ENCODE measurements at places on chromosomes 4 and X.

DNA sequence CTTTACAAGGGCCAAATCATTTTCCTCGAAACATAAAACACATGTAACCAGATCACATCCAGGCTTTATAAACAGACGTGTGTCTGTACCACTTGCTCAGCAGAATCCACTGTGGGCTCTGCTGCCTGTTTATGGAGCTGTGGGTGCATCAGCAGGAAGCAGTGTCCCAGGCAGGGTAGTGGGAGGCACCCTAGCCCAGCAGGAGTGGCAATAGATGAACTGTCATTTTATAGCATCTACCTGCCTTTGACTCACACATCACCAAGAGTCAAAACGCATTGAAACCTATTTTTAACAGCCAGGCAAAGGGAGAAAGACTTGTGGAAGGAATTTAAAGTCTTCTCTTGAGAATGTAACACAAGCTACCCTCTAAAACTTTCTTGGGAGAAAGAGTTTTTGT lies 169.1 kb upstream of the TENM3 start:
- DNase-seq: no peak

- no peak for DNase-seq
These were observed 56.9 kb downstream of the MAD2L1 start for GRCh38 chr4:120009731-120010130.

- no peak for DNase-seq
These were observed 296.1 kb downstream of the TLL1 start for GRCh38 chr4:166169111-166169510.

- DNase-seq: no peak
These were observed 476.4 kb downstream of the AFF2 start for GRCh38 chrX:148976571-148977400.

DNA sequence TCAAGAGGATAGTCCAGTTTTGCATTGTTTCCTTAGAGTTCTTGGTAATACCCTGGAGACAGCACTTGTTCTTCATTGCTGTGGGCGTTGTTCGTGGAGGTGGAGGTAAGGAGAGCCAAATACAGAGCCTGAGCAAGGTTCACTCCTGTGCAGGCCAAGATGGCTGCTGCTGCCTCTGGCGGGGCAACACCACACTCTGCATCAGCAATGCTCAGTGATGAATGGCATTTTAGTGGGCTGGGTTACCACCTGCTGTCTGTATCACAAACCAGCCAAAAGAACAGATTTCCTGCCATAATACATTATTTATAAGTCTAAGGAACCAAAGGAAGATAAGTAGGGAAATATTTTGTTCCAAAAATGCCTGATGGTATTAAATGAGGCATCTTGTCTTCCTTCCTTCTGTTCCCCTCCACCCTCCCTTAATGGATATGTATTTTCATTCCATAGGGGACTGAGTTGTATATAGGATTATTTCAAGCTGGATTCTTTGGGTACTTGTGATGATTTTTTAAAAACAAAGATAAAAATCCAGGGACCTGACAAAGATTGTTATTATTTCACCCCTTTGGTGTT lies 61.6 kb upstream of the LIMCH1 start:
- no peak for DNase-seq

- DNase-seq: no peak
These were observed 31.8 kb downstream of the WDR1 start for GRCh38 chr4:10084651-10085358.

DNA sequence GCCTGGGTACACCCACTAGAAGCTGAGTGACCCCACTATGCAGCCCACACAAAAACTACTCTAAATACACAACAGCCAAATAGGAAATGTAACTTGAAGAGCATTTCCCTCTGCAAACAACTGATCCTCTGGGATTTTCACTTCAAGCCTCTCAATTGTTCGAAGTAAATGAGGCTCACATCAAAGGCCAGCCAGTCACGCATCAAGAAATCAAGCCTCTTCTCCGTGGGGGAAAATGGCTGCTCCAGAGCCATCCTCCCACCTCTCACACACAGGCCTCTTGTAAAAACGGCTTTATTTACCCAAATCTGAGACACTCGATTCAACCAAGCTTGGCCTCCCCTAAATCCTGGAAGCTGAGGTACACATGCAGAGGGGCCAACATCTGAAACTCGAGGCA lies 14.3 kb downstream of the PCDH19 start:
- no peak for DNase-seq

DNA sequence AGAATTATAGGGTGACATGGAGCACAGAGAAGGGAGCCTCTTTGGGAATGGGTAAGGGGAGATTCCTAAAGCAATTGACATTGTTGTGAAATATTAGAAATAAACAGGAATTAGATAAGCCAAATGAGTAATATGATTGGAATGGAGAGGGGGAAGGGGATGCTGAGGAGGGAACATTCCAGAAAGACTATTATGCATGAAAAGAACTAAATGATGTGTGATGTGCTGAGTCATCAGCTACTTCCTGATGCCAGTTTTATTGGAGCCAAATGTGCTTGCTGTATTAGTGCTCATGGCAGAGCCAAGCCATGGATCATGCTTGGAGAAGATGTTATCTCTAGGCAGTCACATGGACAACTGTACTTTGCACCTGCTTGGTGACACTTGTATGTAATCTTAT lies 189.0 kb upstream of the HCCS start:
- no peak for DNase-seq

DNA sequence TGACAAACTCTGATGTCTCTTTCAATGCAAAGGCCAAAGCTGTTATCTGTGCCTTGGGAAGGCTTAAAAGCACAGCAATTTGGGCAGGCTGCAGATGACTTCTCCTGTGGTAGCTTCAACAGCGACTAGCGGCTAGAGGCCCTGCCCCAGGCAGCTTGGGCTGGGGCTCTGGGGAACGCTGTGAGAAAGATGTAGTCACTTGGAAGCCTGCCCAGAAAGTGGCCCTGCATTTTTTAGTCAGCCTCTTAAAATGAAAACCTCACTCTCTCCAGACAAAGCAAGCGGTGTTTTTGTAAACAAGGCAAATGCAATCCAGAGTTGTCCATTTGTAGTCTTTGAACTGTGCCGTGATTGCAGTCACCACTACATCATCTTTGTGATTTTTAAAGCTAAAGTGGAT lies 27.5 kb downstream of the PCYT1B start:
- no peak for DNase-seq

- DNase-seq: no peak
These were observed 48.9 kb downstream of the TMEM156 start for GRCh38 chr4:38983291-38983690.

GRCh38 chr4:37740546-37740945 lies 54.4 kb upstream of the RELL1 start:
- no peak for DNase-seq

DNA sequence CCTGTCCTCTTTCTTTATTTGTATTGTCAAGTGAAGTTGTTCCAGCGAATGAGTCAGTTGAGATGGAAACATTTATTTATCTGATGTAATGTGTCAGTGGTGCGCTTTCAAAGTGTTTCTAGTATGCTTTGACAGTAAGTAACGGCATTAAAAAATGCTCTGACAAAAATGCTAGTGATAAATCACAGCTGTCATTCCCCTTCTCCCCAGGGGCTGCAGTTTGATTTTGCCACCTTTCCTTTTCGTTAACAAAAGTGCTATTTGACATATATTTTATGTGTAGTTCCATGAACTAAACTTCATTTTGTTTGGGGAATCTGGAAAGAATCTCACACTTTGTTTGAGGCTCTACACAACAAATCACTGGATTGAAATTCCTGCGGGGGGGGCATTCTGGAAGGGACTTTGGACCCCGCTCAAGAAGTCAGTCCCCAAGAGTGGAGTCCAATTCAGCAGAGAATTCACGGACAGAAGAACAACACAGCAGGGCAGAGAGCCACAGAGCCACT lies 7.6 kb upstream of the TBC1D19 start:
- DNase-seq: no peak

- no peak for DNase-seq
These were observed 27.4 kb downstream of the HOPX start for GRCh38 chr4:56653461-56654237.

- no peak for DNase-seq
These were observed 1798.9 kb downstream of the PCDH7 start for GRCh38 chr4:32519060-32519459.

GRCh38 chr4:156941940-156942548 lies 29.6 kb downstream of the PDGFC start:
- DNase-seq: no peak

DNA sequence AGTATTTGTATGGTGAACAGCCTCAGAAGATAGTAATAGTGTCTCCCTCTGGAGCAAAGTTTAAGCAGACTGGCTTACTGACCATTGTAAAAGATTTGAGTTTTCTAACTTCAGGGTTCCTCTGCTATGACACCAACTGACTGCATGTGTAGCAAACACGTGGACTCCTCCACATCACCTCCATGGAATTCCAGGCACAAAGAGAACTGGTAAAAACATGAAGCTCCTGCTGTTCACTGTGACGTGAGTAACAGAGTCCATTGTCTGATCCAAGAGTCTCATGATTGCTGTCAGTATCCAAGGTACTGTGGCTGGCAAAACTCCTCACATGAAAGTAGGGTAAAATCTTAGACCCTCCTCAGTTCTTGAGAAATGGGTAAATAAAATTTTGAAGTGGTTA lies 107.6 kb upstream of the FAM9B start:
- DNase-seq: no peak

GRCh38 chr4:113784497-113785250 lies 23.1 kb upstream of the CAMK2D start:
- no peak for DNase-seq

DNA sequence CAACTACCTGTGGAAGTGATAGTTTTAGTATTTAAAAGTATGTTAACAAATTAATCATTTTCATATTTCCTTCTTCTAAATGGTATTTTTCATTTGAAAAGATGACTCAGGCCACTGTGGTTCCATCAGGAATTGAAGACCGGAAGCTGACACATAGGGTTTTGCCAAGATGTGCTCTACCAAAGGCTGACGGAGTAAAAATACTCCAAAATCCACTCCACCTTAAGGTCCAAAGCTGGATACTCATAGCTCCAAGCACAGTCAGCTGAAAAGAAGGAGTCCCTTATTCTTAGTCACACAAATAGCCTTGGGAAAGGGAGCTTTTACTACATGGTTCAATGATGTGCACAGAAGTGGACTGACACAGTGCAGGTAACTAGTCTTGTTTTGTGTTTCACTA lies 472.0 kb downstream of the ARAP2 start:
- DNase-seq: no peak

GRCh38 chrX:24125028-24125612 lies 24.4 kb upstream of the ZFX start:
- no peak for DNase-seq

- DNase-seq: no peak
These were observed 495.2 kb downstream of the PDGFC start for GRCh38 chr4:156476359-156476758.
